ENCODE measurements at places on chromosomes 2 and 18.

DNA sequence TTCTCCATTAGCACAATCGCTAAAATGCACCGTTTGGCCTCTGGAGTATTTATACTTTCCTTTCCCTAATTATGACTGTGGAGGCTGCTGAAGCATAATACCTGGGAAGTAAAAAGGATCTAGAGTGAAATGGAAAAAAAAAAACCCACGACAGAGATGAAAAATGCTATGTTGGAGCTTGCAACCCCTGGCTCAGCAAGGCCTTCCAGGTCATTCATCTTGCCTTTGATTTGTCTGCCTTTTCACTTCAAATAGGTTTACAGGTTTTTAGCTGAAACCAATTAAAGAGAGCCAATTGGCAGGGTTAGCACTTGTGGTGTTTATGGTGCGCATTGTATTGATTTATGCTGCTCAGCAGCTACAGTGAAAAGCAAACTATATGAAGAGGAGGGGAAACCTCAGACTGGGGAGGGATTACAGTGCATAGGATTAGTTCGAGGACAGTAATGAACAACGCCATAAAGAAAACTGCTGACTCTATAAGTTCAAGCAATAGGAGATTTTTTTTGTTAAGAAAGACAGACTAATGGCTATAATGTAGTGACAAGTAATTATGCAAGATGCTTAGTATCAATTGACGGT lies 347.9 kb downstream of the MEIS1 start:
- no peak for DNase-seq

GRCh38 chr18:32425466-32425865 lies 45.2 kb downstream of the GAREM1 start:
- DNase-seq = no peak

DNA sequence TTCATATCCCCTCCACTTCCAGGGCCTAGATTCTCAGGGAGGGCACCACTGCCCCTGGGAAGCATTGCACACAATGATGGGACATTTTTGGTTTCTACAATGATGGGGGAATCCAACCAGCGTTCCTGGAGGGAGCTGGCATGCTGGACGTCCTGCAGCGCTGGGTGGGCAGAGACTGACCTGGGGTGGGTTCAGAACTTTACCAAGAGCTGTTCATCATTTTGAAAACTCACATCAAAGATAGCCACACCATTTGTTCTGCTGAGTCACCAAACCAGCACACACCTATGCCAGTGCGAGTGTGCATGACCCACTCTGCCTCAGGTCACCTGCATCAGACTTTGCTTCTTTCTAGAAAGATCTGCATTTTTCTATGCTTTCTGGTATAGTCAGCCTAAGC lies 14.1 kb upstream of the ARMC9 start:
- DNase-seq = no peak

GRCh38 chr18:23966909-23967308 lies 47.6 kb upstream of the TTC39C start:
- DNase-seq = no peak

All from CD4-positive, alpha-beta T cell treated with Interleukin-17A for 4 hours (primary cell).